Hematopoietic multipotent progenitor cell treated with erythropoietin and hydrocortisone succinate and interleukin-3 and kit ligand, for 6 days (in vitro differentiated cells): ENCODE measurements at places on chromosomes 16 and 17.

- DNase-seq = peak; percentile 83
Observed at GRCh38 chr16:85275533-85276249, 163.4 kb upstream of the CIBAR2 start.

GRCh38 chr17:4340914-4341615 is 25.4 kb downstream of the UBE2G1 start:
- no peak for DNase-seq

- DNase-seq = no peak
Observed at GRCh38 chr17:40157973-40158372, 17.6 kb downstream of the CASC3 start.

GRCh38 chr16:30920891-30921290 is 2.5 kb upstream of the FBXL19 start:
- DNase-seq = peak; percentile 51

DNA sequence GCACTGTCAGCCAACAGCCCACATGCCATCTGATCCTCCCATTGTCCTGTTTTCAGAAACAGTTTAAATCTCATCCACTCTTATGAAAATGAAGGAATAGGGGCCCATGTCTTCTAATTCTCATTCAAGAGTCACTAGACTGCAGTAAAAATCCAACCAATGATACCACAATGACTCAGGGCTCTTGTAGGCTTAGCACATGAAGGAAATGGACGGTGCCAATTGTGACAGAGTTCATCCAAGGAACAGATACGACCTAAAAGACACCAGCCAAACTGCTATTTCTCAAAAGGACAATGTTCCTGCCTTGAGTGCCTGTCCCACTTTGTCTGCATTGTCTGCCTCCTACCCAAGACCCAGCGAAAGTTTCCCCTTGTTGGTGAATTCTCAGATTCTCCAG is 204.8 kb upstream of the COX10 start:
- DNase-seq = peak; percentile 31

GRCh38 chr16:85207357-85207921 is 95.2 kb upstream of the CIBAR2 start:
- no peak for DNase-seq

DNA sequence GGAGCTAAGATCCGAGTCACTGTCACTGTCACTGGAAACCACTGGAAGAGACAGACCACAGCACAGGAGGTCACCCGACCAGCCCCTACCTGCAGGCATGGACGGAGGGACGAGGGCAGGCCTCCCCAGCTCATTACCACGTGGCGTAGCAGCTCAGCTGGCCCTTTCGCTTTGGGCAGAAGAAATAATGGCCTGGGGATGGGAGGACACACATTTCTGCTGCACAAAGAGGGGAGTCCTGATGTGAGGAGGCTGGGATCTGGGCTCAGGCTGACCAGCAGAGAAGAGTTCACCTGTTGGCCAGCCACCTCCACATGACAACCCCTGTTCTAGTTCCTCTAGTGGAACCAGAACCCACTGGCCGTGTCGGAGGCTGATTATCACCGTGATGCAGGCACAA is 38.2 kb upstream of the DOC2B start:
- DNase-seq = no peak

GRCh38 chr17:17752089-17752820 is 71.0 kb downstream of the RAI1 start:
- peak; percentile 97 for DNase-seq

GRCh38 chr17:45363498-45363897 is 46.7 kb upstream of the MAP3K14 start:
- DNase-seq = no peak

DNA sequence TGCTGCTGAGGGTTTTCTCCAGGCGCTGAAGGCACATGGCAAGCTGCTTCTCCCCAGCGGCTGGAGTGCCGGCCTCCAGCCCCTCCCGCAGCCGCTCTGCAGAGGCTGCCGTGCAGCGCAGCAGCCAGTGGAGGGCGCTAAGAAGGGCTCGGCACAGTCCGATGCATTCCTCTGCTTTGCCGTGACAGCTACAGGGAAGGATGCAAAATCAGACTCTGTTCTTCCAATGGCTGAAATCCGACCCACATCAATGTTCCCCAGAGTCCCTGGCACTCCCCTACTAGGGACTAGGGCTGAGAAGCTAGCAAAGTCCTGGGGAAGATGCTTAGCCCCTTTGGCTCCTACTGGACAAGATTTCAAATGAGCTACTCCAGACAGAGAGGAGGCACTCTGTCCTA is 19.0 kb downstream of the MED24 start:
- peak; percentile 59 for DNase-seq

- no peak for DNase-seq
Observed at GRCh38 chr17:59431601-59432000, 100.1 kb downstream of the YPEL2 start.

DNA sequence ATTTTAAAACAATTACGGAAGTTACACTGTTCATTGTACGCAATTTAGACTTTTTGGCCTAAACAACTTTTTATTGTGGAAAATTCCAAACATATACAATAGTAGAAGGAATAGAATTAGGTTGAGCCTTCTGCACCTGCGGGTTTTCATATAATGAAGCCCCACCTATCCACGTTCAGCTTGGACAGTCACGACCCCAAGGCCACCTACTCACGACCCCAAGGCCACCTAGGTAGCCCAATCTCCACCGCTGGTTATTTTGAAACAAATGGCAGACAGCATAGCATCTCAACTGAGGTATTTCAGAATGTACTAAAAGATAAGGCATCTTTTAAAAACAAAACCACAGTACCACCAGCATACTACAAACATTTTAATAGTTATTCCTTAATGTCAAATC is 631 bp downstream of the NLRC5 start:
- DNase-seq = no peak

DNA sequence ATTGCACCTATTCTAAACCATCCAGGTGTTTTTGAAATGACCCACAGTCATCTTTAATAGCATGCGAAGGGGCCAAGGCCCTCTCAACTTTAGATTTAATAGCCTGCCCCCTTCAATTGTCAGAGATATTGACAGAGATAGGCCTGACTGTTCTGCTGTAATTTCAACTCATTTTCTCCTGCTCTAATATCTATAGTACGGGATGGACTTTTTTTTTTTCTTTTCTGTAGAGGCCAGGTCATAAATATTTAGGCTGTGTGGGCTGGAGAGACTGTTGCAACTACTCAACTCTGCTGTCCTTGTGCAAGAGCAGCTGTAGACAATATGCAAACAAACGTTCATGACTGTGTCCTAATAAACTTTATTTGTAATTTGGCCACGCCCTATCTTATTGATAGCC is 24.7 kb upstream of the KRT20 start:
- DNase-seq = no peak

DNA sequence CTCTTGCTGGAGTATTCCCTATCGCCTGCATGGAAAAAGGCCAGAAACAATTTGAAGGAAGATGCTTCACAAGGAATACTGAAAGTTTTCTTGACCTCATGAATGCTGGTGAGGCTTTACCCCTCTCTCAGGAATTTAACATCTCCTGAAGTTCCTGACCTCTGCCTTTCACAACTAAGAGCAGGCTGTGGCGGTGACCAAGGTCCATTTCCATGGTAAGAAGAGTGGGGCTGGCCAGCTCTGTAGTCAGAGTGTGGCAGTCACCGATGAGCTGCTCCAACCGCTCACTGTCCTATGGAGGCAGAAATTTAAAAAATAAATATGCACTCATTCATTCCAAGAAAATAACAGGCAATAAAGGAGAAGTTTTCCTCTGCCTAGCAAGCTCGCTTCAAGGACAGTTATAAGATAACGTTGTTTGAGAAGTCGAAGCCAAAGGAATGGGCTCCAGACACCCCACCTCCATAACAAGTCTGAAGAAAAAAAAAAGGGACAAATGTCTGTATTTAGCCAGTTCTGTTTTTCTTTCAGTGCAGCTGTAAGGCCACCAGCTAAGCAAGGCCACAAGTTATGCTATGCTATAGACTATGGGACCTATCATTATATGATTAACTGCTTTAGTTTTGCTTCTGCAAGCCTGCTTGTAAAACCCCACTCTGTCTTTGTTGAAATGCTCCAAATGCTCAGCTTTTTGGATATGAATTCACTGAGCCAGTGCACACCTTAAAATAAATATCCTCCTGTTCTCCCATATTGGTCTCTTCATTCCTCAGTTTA is 6.0 kb upstream of the CCL4L2 start:
- no peak for DNase-seq

DNA sequence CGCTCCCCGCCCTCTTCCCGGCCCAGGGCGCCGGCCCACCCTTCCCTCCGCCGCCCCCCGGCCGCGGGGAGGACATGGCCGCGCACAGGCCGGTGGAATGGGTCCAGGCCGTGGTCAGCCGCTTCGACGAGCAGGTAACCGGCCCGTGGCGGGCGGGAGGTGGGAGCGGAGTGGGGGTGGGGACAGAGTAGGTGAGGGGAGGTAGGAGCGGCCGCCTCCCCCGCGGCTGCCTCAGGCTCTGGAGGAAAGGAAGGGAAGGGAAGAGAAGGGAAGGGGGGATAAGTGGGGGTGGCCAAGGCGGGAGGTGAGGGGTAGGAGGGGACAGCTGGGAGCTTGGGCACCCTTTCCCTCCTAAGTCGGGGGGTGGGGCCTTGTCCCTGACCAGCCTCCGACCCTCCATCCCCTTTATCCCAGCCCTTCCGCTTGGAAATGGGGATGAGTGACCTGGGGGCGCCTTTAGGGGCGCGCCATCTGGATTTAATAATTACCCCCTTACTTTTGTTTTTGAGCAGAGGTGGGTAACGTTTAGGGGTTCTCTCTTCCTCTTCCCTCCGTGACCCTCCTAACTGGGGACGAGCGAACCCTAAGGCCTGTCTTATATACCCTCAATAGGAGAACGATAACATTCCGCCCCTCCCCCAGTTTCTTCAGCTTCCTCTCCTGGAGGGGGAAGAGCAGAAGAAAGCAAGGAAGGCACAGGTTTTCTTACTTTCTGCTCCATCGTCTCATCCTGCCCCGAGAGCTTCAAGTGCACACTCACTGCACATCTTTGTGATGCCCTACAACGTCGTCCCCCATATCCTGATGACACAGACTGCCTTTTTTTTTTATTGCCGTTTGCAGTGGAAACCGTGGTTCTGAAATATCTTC is 694 bp downstream of the NF1 start:
- DNase-seq = peak; percentile 61

- no peak for DNase-seq
Observed at GRCh38 chr17:6868582-6868981, 37.1 kb upstream of the TEKT1 start.

GRCh38 chr17:10798910-10799309 is 5.0 kb downstream of the TMEM238L start:
- DNase-seq = peak; percentile 7

DNA sequence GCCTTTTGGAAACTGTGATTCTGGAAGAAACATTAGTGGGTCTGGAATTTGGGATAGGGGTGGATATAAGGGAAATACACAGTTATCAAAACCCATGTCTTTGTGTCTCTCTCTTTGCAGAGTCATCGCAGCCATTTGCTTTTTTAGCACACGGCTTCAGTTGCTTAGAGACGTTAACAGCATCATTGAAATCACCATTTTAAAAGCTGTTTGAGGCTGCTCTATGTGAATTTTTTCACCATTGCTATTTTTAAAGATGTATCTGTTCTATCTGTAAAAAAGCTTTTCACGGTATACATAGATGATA is 47.3 kb downstream of the OMG start:
- DNase-seq = no peak

DNA sequence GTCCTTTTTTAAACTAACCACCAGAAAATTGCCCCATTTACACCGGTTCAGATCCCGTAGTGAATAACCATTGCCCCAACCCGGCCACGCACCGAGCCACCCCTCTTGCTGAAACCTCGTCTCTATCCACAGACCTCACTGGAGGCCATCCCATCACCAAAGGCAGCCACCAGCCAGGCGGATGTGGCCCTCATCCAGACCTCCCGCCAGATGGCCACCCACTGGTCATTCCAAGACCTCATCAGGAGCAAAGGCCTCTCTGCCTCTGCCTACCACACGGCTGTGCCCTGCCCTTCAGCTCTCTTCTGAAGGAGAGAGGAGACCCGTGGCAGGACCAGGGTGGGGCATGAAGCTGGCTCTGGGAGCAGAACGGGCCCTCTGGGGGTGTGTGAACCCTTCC is 38.2 kb upstream of the CDH5 start:
- no peak for DNase-seq

DNA sequence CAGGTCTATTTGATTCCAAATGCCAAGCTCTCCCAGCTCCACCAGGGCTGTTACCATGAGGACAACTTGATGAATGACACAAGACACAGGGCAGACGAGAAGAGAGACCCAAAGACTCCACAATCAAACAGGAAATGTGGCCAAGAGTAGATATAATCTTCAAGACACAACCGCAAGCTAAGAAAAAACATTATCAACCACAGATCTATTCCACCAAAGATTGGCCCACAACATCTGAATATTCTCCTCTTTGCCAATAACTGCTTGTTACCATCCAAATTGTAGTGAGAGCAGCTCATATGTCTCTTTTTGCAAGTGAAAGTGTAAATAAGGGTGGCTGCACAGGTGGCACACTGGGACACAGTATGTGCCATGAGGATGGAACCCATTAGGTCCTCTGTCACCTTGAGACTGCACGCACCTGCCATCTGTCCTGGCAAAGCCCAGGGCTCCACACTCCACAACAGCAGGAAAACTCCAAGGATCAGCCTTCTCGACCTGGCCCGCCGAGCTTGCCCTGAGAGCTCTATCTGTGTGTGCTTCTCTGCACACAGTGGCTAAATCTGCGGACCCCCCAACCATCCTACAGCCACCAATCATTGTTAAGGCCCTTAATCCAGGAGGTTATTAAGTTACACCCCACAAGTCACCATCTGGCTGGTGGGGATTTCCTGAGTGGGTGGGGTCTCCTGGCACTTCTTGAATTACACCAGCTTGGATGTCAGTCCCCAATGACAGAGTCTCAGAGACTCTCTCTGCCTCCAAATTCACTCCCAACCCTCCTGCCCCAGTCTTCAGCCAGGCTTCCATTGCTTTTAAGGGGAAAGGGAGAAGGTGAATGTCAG is 50.5 kb downstream of the DYNLRB2 start:
- peak; percentile 75 for DNase-seq

DNA sequence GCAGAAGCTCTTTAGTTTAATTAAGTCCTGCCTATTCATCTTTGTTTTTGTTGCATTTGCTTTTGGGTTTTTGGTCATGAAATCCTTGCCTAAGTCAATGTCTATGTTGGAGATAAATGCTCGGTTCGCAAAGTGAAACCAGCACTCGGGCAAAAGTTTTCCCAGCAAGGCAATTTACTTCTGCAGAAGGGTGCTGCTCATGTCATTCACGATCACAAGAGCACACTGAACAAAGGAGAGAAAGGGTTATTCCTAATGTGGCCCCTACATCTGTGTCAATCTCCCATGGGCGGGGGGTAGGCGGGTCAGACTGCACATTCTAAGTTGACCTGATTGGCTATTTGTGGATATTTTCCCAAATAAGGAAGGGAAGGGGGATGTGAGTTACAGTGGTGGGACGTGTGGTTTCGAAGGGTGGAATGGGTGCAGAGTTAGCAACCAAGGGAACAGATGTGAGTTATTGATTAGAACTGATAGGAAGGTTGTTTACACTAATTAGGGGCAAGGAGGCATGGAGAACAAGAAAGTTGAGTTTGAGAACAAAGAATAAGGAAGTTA is 23.0 kb downstream of the ATF7IP2 start:
- peak; percentile 56 for DNase-seq

DNA sequence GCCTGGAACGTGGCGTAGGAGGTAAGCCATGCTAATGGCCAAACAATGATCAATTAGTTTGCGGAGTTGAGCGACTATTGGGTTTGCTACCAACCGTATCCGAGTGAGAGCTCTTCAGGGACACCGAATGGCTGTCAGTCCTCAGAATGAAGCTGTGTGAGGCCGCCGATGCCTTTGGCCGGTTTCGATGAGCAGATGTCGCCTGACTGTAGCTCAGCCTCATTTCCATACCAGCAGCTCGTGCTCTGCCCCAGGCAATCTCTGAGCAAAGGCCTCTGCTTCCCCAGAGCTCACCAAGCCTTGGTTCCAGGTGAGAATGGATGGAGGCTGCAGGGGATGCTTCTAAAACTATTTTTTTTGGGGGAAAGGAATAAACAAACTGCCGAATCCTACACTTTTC is 111.7 kb upstream of the HS3ST4 start:
- no peak for DNase-seq
